ENCODE measurements at places on chromosomes 4 and X.

DNA sequence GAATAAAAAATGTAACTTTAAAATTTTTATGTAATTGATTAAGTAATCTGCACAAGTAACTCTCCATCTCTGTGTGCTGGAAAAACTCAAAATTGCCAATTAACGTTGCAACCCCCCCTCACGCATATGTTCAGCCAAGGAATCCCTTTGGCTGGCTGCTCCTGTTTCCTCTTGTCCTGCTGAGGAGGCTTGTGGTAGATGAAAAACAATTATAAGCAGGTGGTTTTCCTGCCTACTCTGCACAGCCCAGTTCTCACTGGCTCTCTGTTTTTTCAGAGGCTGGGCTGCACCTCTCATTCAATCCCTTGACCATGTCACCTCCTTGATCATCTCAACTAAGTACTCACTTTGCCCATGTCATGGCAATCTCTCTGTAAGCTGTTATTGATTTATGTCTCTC lies 1068.4 kb downstream of the ARAP2 start:
- no peak for DNase-seq

GRCh38 chr4:56699537-56700105 lies 18.5 kb upstream of the HOPX start:
- DNase-seq: no peak

DNA sequence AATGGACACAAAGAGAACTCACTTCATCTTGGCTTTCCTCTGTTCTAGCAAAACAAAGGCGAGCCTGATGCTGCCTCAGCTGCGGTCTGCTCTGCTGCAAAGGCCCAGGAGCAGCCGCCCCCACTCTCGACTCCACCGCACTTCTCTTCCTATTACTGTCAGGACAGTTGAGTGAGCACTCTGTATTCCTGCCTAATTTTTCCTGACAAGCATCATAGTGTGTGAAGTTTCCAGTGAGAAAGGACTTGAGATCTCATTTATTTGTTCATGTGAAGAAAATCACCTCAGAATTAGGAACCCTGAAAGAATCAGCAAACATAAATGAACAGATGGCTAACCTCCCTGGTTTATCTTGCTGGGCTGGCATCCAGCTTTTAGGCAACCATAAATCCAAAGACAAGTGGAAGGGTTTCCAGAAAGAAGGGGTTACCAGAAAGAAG lies 15.6 kb downstream of the SCARB2 start:
- DNase-seq: peak; percentile 91

DNA sequence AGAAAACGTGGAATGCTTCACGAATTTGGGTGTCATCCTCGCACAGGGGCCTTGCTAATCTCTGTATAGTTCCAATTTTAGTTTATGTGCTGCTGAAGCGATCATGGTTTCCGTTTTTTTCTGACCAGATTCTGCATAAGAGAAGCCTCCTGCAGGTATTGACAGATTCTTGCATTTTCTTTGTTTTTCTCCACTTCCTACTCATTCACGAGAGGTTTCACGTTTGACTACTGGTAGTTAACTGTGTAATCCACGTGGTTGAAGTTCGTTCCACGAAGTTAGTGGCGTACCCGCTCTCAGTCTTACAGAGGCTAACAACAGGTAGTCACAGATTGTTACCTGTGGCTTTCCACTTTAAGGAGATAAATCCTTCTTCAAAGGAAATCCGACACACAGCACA lies 12.1 kb upstream of the TRIML2 start:
- DNase-seq: no peak

DNA sequence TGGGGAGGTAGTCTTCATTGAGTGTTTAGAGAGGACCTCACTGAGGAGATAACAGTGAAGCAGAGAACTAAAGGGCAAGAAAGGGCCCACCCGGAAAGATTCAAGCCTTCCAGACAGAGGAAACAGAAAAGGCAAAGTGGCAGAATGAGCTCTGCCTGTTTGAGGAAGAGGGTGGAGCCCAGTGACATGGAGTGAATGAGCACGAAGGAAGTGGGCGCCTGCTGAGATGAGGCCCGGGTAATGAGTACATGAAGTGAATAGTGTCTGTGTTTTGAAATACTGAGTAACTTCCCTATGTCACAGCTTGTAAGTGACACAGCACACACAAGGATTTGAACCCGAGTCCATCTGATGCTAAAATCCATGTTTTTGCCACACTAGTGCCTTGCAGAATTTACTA lies 32.5 kb upstream of the TLR2 start:
- no peak for DNase-seq

- DNase-seq: no peak
These were observed 9.4 kb downstream of the ATRX start for GRCh38 chrX:77776659-77777058.

DNA sequence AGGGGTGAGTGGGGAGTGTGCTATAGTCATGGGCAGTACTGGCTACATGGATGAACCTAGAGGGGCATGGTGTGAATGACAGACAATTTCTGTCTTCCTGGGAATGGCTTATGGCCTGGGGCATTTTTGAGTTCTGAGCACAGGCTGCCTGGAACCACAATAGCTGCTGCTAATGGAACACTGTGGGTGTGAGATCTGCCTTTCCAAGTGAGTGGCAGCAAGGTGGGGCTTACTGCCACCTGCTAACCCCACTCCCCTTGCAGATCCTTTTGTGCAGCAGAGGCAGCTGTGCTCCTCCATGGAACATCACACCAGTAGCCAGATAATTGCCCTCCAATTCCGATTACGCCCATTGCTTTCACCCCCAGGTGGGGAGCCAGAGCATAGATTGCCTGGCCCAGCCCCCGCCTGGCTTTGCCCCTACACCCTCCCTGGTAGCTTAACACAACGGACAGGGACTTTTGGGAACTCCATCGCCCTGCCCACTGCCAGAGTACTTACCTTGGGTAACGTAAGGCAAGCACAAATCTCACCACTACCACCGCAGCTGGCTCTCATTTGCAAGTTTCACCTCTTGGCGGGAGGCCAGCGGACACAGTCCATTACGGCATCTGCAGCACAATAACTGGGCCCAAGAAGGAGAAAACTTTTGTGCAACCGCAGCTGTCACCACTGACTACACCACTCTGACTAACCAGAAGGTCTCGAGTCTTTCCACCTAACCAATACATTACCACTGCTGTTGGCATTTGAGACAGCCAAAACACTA lies 421.2 kb upstream of the NWD2 start:
- DNase-seq: no peak

GRCh38 chrX:13226214-13226613 lies 93.6 kb downstream of the ATXN3L start:
- no peak for DNase-seq

DNA sequence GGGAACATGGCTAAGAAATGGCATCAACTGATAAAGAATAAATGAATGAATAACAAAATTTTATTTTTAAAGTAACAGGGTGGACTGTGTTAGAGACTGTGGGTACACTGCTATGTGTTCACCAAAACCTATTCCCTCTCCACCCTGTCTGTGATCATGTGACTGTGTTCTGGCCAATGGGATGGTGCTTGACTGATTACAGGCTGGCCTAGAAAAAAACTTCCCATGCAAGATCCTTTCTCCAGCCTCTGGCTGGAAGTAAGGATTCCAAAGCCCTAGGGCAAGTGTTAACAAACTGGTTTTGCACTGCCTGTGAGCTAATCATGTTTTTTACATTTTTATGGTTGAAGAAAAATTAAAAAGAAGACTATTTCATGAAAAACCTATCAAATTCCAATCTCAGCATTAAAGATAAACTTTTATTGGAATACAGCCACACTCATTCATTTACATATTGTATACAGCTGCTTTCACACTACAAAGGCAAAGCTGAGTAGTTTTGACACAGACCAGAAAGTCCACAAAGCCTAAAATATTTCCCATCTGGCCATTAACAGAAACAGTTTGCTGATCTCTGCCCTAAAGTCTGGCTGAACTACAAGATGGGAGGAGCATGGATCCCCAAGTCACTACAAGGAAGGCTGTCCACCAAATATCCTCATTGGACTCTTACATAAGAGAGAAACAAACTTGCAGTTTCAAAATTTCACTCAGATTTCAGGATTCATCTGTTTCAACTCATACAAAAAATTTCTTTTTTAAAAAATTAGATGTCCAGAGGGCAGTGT lies 133.2 kb downstream of the ARHGAP6 start:
- no peak for DNase-seq

DNA sequence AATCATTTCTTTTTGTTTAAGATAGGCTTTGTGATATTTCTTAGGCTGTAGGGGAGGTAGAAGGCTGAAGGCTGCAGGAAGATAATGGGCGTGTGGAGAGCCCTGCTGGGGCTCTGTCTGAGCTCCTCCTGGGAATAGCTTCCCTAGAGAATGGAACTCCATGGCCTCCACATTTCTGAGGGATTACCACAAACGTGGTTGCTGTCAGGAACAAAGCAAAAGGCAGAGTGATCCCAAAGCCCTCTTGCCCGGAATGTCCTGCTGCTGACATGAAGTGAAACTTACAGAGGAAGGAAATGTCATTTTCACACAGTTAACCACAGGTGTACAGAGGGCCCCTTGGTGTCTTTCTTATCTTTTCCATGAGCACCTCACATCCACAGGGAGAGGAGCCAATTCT lies 89.3 kb downstream of the DDIT4L start:
- no peak for DNase-seq

DNA sequence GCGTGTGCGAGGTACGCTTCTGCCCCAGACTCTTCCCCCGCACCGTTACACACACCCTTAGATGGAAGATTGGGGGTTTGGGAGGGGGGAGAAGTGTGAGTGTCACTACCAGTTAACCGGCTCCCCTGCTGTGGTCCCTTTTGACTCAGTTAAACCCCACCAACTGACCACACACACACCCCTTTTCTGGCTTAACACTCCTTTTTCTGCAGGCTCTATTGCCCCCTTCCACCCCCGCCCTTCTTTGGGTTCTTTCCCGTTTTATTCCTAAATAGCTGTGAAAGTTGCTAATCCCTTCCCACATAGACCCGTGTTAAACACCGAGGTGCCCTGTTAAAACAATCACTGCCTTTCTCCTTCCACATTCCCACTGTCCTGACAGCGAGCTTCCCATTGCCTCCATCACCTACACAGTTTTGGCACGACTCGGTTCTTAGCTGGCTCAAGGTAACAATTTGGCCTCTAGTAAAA lies 3.7 kb upstream of the NR3C2 start:
- DNase-seq: no peak

DNA sequence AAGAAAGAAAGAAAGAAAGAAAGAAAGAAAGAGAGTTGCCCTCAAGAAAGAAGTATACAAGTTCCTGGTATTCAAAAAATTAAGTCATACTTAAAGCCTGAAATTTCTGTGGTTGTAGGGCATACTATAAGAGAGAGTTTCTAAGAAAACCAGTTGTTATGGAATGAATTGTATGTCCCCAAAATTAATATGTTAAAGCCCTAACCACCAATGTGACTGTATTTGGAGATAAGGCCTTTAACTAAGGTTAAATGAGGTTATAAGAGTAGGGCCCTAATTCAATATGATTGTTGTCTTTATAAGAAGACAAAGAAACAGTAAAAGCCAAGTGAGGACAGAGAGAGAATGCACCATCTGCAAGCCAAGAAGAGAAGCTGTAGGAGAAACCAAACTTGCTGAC lies 521.1 kb downstream of the CCSER1 start:
- DNase-seq: no peak

DNA sequence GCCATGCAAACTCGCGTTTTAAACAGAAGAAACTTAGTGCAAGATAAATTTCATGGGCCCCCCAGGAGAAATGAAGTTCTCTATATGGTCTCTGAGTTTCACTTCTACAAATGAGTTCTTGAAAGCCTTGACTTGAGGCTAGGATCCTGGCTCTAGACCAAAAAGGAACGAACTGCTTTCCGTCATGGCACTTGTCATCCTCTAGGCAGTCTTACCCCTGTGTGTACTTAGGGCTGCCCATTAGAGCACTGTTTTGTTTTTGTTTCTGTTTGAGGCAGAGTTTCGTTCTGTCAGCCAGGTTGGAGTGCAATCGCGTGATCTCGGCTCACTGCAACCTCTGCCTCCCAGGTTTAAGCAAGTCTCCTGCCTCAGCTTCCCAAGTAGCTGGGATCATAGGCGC lies 29.0 kb downstream of the RNF4 start:
- no peak for DNase-seq

DNA sequence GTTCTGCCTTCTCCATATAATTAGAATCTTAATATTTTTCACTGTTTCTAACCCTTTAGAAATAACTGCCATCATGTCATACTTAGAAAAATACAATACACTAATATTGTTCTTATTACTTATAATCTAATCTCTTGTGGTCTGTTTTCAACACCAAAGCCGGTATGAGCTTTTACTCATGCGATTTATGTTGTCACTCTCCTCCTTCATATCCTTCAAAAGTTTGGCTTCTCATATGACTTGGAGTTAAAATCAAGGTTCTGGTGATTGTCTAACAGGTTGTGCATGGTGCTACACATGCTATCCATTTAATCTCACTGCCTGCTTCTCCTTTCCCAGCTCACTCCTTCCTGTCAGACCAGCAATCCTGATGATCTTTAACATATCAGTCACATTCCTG lies 1392.9 kb downstream of the ARAP2 start:
- DNase-seq: no peak

GRCh38 chrX:134782796-134783195 lies 124.5 kb upstream of the PLAC1 start:
- no peak for DNase-seq

- DNase-seq: no peak
These were observed 562.3 kb upstream of the DIPK2B start for GRCh38 chrX:45762699-45763647.

DNA sequence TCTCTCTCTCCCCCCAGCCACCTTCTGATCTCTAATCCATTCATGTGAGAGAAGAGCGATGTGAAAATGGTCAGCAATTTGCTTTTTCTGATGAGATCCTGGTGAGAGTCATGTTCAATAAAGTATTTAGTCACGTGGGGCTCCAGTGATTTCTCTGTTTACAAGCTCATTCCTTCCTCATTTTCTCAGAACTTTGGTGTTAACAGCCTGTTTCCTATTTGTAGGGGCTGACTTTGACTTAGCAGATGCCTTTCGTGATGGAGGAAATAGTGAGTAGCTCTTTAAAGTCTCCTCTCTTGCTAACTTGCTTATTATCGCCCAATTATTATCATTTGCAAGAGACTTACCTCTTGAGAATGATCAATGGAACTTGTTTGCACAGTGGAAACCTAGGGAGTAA lies 72.6 kb upstream of the CD99 start:
- DNase-seq: no peak

DNA sequence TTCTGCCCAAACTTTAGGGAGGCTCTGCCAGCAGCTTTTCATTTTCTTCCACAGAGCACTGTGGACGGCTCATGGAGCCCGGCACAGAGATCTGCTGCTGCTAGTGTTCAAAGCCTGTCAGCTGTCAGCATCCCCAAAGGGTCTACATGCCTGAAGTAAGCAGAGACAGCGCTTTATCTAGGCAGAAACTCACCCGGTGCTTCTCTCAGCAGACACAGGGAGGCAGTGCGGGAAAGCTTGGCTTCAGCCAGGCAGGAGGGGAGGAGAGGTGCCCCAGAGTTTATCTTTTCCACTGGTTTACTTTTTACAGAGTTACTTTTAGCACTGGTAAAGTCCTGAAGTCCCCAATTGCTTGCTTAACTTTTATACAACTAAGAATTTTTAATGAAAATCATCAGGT lies 339.3 kb downstream of the NKX6-1 start:
- DNase-seq: no peak

DNA sequence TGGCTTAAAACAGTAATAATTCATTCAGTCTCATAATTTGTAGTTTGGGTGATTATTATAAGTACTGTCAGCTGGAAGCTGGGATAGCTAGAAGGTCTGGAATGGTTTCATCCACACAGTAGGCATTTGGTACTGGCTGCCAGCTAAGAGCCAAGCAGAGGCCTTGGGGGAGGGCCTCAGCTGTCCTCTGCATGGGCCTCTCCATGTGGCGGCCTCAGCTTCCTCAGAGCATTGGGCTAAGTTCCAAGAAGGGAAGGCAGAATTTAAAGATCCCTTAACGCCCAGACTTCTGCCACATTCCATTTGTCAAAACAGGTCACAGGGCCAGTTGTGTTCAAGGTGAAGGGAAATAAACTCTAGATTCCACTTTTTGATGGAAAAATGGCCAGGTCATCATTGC lies 93.3 kb downstream of the NEUROG2 start:
- no peak for DNase-seq

Measured in NCI-H187 (cell line).